GOT3 (cell line): ENCODE measurements at places on chromosomes 6 and 20.
A peak's percentile ranks its signal among the peaks of the same experiment; 100 is the strongest.

DNA sequence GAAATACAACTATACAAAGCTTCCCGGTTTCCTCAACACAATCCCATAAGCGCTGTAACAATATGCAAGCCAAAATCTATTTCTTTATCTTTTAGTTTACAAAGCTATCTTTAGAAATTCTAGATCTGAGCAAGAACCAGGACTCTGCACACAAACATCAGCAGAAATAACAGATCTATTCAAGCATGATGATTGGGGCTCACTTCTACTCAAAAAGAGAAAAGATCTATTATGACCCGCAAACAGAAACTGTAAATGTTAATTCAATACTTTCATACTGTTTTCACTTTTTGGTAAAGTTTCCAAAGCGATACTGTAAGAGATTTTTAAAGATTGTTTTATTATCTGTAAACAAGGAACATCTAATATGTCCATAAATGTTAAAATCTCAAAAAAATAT lies 86.6 kb downstream of the SESN1 start:
- no peak for DNase-seq

DNA sequence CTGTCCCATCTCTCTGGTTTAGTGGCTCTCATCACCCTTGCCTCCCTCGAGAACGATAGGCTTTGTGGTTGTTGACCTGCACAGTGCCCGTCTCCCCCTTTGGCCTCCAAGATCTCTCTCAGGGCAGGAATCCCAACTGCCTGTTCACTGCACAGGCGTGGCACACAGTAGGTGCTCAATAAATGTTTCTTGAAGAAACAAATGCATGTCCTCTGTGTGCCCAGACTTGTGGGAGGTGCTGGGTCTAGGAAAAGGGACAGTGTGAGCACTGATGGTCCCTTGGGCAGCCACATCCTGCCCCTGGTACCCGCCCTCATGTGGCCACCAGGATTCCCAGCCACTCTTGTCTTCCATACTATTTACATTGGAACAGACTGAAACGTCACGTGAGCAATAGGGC lies 2.6 kb upstream of the BPIFB6 start:
- no peak for DNase-seq

DNA sequence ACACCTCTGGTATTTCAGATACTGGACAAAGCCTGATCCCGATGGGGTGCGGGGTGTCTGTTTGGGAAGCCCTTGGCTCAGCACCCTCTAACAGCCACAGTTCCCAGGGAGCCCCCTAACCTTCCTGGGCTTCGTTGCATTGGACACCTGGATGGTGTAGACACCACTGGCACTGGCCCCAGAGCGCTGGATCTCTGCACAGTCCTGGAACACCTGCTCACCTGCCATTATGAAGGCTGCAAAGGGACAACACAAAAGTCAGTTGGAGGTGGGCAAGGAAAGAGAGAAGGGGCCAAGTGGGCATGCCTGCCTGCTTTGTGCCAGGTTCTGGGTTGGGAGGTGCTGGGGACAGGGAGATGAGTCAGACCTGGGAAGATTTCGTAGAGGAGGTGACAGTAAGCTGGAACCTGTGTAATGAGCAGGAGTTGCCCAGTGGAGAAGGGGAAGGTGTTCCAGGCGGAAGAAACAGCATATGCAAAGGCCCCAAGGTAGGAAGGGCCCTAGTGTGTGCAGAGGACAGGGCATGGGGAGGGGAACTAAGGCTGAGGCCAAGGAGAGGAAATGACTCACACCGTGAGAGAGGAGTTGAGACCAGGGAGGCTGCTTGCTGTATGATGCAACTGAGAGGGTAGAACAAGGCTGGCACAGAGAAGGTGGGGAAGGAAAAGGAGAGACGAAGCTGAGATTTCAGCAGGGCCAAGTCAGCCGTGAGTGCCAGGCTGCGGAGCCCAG lies 34.9 kb downstream of the ANGPT4 start:
- DNase-seq = no peak

GRCh38 chr20:35739294-35740163 lies 2.5 kb downstream of the RBM39 start:
- no peak for DNase-seq

DNA sequence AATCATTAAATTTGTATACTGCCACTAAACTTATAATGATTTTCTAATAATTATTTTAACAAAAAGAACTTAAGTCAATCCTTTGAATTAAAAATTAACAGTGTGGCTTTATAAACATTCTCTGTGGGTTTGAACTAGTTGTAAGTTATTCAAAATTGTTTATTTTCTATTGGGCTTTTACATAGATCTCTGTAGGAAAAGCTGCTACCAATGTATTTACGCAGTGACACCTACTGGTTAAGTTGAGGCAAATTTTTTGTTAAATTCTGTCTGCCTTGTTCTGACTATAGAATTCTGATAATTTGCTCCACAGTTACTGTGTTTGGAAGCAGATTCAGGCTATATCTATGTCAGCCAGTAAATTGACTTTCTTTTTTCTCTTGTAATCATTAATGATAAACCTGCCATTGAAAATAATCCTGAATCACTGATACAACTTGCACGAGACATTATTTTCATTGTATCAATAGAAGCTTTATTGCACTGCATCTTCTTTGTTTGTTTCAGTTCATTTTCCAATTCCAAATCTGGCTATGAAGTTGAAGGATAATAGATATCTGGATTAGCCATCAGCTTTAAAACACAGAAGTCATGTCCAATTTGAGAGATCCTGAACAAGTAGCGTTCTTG lies 66.0 kb upstream of the UTRN start:
- DNase-seq = no peak

DNA sequence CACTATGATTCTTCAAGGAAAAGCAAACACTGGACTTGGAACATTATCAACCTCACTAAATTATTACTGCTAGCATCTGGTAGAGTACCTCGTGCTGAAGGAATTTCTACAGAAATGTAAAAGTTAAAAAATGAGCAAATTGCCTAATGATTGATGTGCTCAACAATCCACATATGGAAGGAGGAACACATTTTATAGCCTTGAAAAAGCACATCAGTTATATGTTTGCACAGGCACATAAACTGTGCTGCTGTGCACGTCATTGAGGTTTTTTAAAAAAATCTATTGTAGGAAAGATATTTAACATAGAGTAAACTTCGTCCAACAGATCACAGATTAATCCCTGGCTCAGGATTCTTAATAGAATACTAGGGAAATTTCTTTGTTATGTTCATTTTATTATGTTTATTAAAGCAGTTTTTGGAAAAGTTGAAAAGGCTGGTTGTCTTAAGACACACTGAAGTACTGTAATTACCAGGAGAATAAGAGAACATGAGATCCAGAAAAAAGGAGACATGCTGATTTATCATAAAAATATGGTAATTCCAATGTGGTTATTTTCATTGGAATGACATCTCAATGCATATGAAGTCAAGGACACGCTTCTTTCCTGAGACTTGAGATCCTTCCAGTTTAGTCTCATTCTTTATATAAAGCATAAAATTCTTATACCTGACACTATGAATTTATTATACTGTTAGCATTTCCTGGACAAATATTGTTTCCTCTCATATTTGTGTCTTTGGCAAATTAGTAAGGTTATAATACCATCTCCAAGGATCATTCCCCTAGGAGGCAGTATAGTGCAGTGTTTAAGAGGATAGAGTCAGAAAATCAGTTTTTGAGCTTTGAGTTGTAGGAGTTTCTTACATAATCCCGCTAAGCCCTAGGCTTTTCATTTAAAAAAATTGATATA lies 511.1 kb downstream of the TENT5A start:
- no peak for DNase-seq

DNA sequence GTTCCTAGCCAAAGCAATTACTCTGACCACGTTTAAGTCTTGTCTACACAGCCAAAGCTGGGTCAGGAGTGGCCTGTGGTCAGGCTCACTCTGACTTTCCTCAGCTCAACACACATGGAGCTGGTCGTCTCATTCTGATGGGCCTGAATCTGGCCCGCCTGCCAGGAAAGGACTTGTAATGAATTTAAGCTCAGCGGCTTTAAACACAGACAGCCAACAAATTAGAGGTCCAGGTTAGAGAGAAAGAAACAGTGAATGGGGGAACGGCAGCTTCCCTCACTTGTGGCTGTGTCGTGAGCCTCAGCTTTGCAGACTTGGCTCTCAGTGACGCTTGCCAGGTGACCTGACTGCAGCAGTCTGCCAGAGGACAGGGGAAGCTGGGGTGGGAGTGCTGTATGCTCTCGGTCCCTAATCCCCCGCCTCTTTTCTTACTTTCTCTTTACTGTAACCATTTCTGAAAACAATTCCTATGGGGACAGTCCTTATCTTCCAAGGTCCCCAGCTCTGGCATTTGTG lies 121.9 kb upstream of the AGPAT4 start:
- DNase-seq = no peak

DNA sequence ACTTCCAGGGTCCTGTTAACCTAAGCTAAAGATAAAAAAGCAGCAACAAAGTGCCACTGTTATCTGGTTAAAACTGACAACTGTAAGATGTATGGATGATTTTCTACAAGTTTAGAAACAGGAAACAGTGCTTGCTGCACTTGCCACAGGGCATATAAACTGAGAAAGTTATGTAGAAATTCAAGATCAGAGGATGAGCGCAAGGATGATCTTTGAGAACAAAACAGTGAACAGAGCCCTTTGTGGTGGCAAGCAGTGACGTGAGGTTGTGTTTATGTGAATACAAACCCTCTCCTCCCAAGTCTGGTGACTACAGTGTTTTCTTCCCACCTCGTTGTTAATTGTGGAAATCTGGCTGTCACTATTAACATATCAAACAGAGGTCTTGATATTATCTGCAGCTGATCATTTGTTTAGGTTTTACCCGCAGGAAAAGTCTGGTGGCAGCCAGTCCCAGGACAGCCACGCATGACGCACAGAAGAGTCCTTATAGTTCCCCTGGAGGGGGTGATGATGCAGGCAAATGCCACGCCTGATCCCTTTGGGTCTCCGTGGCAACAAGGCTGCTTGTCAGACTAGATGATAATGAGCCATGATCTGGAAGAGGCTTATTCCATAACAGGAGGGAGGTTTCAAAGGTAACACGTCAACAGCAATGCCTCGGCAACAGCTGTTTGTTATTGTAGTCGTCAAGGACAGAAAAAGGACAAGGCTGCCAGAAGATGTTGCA lies 43.1 kb upstream of the TNFAIP3 start:
- no peak for DNase-seq

DNA sequence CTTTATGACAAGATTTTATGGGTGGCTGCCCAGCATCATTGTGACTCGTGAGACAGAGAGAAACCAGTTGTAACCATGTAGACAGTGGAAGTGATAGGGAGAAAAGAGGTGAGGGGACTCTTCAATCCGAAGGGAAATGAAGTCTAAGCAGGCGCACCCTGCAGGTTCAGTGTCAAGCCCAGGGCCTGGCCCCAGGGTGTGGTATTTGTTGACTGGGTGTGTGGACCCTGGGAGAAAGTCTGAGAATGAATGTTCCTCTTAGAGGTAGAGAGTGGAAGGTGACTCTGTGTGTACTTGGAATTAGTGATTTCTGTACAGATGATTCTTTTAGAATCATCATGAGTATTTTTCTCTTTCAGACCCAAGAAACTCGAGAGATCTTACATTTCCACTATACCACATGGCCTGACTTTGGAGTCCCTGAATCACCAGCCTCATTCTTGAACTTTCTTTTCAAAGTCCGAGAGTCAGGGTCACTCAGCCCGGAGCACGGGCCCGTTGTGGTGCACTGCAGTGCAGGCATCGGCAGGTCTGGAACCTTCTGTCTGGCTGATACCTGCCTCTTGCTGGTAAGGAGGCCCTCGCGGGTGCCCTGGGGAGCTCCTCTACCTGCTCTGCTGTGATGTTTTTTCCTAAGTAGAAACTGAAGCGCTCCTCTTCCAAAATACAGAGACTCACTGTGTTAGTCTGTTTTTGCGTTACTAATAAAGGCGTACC lies 68.0 kb downstream of the PTPN1 start:
- DNase-seq = no peak

- DNase-seq = no peak
Measured at GRCh38 chr6:139282684-139283083, 9.1 kb downstream of the TXLNB start.

GRCh38 chr6:30130887-30131862 lies 4.8 kb upstream of the TRIM40 start:
- DNase-seq = peak; percentile 6

DNA sequence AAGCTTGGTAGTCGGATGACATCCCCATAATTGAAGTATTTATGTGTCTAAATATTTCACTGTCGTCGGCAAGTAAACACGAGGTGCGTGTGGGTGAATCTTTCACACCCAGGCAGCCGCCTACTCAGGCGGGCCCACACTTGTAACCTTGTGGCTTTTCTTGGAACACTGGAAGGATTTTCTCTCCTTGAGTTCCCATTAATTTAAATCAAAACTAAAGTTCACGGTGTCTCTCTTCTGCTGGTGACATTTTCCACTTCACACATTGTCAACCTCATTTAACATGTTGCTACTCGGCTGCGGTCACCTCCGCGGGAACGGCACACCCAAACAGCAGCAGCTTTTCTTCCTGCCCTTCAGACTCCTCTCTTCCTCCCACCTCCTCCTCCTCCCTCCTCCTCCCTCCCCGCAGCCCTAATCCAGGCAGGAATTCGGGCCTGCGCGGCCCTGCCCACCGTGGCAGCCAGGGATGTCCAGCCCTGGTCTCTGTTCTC lies 336.6 kb downstream of the QKI start:
- DNase-seq = no peak

DNA sequence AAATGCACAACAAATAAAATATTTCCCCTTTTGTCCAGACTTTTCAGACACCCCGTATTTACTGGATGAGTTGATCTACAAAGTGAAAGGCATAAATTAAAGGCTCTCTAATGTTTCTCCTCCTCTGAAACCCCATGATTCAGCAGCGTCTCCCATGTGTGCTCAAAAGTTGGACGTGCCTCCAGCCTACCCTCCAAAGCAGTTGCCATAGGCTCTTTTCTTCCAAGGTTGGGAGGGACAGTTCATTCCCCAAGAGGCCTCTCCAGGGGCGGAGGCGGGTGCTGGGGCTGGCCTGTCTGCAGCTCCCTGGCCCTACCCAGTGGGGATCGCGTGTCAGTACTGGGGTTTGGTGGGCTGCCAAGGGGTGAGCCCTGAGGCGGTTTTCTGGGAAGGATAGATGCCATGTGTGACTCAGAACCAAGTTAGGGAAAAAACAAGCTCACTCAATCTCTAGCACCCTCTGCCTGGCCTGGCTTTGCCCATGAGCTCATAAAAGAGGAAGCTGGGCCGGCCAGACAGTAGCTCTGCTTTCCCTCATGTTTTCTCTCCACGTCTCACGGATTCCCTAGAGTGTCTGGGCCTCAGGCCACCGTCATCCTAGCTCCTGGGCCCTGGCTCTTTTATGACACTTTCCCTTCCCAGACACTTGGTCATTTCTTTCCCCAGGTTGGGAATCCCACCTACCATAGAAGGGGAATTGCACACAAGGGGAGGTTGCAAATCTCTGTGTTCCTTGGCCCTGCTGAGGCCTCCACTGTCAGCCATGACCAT lies 8.0 kb upstream of the IER3 start:
- DNase-seq = peak; percentile 98
